ENCODE measurements at places on chromosomes 12 and 14.
A peak's percentile ranks its signal among the peaks of the same experiment; 100 is the strongest.

GRCh38 chr14:53875324-53875897 lies 81.2 kb downstream of the BMP4 start:
- DNase-seq: no peak

DNA sequence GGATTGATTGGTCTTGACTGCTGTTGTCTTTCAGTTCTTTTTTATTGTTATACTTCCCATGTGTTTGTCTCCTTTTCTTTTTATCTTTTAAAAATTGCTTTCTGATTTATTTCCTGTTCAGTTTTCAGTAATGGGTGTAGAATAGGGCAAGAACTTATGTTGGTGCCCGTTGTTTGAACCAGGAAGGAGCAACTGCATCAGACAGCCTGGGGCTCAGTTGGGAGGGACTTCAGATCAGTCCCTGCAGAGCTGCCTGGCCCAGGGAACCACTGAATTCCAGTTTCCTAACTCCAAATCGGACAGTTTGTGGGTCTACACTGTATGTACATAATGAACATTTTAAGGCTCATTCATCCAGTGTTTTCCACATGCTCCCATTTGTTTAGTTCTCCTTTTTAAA lies 64.9 kb downstream of the FBXO34 start:
- DNase-seq: no peak

GRCh38 chr12:89225808-89226411 lies 126.4 kb downstream of the DUSP6 start:
- DNase-seq: peak; percentile 56

DNA sequence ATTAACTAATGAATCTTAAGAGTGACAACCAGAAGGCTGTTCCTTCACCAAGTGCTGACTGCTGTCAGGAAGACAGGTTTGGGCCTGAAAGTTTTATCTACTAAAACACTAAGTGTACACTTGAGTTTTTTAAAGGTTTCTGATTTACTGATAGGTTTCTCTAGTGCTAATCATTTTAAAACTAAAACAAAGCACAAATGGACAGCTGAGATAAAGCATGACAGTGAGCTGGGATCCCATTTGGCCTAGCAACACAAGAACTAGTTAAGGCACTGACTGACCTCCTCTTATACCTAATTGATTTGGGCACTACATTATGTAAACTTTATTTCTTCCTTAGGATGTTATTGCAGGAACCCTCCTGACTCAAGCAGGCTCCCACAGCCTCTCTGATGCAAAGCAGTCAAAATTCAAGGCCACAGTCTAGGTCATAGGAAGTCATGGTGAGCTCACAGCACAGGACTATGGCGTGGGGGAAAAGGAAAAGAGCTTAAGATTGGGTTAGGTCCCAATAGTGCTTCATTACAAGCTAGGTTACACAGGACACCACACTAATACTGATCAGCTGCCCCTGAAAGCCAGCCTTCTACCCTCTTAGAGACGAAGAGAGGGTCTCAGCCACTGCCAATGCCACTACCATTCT lies 3.5 kb downstream of the STXBP6 start:
- no peak for DNase-seq

- DNase-seq: no peak
These were observed 50.2 kb downstream of the KCNK13 start for GRCh38 chr14:90111895-90112534.

DNA sequence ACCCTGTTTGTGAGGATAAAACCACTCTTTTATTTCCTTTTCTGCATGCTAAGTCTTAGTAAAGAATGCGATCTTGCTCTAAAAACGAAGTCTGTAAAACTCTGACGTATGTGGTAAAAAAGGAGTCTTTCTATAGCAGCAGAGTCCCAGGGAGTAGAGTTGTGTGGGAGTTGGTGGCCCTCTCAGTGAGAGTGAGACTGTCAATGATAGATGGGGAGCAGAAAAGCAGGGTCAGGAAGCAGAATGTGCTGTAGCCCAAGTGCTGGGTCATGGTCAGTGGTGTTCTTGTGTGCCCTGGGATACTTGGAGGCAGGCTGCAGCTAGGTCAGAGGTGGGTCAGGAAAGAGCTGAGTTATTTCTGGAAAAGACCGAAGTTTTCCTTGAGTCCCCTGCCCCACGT lies 20.3 kb upstream of the GPR33 start:
- DNase-seq: no peak

DNA sequence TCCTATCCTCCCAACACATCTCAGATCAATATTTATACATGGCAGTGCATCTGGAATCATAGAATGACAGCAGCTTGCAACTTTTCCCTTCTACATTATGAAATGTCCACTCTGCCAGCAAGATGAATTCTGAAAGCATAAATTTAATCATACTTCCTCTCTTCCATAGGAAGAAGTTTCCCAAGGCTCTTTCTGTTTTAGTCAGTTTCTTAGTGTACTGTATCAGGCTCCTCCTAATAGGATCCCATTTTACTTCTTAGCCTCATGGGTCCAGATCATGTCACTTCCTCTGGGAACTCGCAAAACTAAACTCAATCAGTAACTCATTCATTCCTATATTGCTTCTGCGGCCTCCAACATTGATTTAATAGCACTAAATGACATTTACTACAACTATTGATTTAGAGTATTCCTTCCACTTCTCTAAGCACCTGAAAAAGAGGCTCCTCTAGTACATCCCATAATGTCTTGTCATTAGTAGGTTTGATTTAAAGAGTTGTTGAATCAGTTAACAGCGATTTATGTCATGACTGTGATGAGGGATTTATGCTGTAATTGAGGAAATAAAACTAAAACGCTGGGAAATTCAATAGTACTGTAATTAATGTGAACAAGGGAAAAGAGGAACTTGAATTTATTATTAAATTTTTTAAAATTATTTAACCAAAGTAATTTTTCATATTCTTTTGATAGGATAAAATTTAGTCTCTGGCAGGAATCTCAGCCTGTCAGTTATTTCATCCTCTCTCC lies 4.0 kb downstream of the CLEC1A start:
- no peak for DNase-seq

- DNase-seq: no peak
These were observed 222.7 kb downstream of the MSRB3 start for GRCh38 chr12:65501093-65501621.

GRCh38 chr12:52331833-52332232 lies 10.6 kb upstream of the KRT83 start:
- DNase-seq: no peak

- no peak for DNase-seq
These were observed 119.3 kb upstream of the OVCH1 start for GRCh38 chr12:29616664-29617406.

DNA sequence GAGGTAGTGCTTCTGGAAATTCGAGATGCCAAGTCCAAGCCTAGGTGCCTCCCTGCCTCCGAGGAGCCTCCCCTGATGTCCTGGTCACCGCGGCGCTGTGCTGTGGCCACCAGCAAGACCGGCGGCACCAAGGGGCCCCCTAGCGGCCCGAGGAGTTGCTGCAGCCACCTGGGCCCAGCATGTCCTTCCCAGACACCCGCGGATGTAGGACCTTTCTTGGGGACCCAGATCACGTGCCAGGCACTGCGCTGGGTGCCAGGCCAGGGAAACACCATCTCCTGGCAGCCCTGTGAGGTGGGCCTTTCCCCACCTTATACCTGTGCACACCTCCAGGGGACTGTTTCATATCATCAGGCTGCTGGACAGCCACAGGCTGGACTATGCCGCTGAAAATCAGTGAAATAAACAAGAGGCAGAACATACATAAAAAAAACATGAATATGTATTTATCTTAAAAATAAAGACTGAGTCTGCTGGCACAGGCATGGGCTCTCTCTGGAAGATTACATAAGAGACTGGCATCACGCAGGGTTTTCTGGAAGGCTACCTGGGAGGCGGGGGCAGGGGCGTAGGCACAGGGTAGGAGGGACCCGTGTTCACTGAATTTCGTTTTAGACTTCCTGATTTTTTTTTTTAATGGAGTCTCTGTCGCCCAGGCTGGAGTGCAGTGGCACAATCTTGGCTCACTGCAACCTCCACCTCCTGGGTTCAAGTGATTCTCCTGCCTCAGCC lies 15.9 kb upstream of the HHIPL1 start:
- peak; percentile 71 for DNase-seq

GRCh38 chr12:6957151-6957701 lies 6.1 kb downstream of the PTPN6 start:
- no peak for DNase-seq

DNA sequence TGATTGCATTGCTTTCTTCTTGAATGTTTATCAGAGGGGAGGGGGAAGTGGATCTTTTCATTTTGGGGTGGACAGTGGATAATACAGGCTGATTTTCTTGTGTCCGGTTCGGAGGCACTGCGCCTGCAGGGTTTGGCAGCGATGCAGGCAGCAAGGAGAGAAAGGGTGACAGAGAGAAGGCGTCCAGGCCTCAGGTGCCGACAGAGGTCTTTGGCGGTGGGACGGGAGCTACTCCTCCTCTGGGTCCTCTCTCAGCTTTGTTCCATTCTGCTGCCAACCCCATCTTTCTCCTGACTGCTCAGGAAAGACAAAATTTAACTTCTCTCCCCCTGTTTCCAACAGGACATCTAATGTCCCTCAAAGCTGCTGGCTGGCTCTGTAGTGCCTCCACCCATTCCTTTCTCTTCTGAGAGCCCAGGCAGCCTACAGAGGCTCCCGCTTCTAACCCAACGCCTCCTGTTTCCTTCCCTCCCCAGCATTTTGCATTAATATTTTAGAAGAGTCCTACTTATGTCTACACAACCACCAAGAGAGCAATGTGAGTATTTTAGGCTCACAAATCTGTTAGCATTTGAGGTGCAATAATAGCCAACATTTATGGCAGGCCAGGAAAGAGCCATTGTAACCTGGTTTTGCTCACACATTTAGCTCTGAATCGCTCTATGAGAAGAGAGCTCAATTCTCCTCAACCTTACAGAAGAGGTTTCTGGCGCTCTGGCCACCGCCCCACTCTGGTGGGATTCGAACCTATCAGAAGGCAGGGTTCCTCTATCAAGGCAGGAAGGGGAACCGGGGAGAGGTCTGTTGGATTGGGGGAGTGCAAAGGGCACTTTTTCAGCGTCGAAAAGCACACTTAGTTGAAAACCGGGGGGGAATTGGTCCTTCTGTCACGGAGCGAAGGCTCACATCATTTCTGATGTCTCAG lies 7.1 kb upstream of the TBX5 start:
- DNase-seq: no peak

DNA sequence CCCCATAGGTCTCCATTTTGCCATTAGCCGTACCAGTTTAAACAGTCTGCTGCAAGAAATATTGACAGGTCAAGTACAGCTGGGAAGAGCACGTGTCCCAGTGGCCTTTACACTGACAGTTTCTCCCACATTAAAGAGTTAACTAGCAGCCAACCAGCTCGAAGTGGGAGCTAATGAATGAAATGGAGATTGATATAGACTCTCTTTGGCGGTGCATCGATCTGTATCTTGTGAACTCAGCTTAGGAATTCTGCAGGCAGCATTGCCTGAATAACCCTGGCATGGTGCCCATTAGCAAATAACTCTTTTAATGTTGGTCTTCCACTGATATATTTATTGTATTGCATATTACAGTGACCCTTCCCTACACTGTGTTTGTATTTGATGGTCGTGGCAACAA lies 319.4 kb downstream of the EGLN3 start:
- no peak for DNase-seq

GRCh38 chr14:102461490-102462338 lies 47.9 kb downstream of the ANKRD9 start:
- peak; percentile 25 for DNase-seq

DNA sequence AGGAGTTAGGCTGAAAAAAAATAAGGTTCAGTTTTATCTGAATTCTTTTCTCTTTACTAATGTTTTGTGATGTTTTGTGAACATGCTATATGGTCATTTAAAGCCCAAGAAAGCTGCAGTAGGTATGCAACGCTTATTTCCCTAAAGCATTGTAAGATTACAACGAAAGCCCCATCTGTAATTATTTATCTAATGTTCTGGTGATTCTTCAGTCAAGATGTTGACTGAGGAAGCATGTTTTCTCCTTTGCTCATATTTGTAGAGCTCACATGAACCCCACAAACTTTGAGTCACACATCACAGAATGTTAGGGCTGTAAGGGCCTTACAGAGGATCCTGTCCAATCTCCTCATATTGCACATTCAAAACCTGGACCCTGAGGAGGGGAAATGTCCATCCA lies 3.2 kb upstream of the TUBA1C start:
- DNase-seq: no peak

DNA sequence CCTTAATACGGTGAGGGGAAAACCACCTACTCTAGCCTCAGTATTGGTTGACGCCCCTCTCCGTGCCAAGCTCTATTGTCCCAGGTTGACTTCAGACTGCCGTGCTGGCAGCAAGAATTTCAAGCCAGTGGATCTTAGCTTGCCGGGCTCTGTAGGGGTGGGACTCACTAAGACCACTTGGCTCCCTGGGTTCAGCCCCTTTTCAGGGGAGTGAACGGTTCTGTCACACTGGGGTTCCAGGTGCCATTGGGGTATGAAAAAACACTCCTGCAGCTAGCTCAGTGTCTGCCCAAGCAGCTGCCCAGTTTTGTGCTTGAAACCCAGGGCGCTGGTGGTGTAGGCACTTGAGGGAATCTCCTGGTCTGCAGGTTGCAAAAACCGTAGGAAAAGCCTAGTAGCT lies 107.1 kb downstream of the NUBPL start:
- no peak for DNase-seq

GRCh38 chr12:113795445-113795844 lies 170.7 kb downstream of the RBM19 start:
- no peak for DNase-seq

DNA sequence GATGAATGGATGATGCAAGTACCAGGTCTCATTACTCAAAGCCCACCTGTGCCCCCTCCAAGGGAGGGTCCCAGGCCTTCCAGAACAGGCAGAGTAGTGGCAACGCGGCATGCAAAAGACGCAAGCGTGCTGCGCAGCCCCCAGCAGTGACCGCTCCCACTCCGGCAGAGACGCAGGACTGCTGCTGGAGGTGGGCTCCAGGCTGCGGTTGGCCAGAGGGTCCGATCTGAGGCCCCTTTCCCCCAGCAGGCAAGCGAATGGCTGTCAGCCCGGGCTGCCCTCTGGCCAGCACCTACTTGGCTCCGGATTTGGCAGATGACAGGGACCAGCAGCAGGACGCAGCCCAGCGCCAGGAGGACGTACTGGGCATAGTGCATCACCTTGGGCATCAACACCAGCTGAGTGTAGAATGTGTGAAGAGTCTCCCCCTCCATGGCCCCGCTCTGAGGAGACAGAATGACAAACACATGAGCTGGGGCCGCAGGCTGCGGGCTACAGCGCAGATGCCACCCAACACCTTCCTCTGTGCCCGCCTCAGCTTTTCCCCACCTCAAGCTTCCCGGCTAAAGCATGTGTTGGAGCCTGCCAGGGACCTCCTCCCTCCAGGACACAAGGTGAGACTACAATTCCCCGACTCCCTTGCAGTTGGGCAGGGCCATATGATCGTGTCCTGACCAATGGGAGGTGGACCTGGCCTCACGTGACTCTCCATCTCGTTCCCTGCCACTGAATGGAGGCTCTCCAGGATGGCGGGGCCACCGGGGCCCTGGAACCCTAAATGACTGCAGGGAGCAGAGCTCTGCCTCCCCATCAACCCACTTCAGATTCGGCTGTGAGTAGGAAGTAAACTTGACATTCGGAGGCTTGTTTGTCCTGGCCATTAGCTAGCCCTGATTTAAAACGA lies 77.4 kb downstream of the SCARB1 start:
- no peak for DNase-seq

DNA sequence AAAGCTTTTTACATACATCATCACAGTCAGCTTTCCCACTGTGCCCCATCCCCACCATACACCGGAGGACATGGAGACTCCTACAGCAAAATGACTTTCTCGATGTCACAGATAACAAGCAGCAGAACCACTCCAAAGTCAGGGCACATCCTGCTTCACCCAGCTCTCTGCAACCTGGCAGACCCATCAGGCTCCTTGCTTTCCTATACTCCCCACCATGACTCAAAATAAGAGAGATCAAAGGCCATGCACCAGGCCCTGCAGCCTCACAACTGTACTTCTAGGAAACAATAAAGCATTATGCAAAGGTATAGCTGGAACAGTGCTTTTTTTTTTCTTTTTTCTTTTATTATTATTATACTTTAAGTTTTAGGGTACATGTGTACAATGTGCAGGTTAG lies 187.4 kb downstream of the DPF3 start:
- DNase-seq: no peak

Measured in NB4 (cell line).